GM12878 (cell line): ENCODE measurements at places on chromosomes 4 and X.

- no peak for DNase-seq
Observed at GRCh38 chr4:4392501-4393183, 5.7 kb downstream of the NSG1 start.

- DNase-seq, result no peak
Observed at GRCh38 chr4:112270640-112271421, 14.9 kb downstream of the TIFA start.

- no peak for DNase-seq
Observed at GRCh38 chr4:139314047-139314800, 11.9 kb upstream of the NDUFC1 start.

DNA sequence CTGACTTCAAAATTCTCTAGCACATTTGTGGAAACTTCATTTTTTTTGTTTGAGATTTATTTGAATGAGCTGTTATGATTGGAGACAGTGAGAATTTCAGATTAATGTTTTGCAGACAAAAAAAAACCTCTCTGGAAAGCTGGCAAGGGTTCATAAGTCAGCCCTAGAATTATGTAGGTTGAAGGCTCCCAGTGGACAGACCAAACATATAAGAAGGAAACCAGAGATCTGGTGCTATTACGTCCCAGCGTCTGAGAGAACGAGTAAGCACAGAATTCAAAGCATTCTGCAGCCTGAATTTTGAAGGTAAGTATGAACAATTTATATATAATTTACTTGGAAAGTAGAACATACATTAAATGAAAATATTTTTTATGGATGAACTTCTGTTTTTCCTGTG is at the start of gene AGTR2:
Gene AGTR2 (plus strand): TSS at position 234 of the 400 bp plus-strand sequence. CDS start 1,537 bp downstream, outside the sequence.
- no peak for DNase-seq
